ENCODE measurements at places on chromosomes 1 and 21.

DNA sequence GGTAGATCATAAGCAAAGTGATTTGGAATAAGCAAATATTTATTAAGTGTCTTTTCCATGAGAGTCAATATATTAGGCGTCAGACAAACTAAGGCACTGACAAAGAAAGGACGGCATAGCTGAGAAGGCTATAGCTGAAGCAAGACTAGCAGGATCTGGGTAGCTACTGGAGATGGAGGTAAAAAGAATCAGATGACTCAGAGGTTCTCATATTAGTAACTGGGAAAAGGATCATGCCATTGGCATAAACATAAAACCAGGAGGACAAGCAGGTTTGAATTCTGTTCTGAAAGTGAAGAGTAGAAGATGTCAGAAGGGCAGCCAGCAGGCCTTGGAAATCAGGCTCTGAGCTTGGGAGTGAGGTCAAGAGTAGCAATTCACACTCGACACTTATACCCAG lies 531.9 kb downstream of the PTPRC start:
- DNase-seq = no peak

DNA sequence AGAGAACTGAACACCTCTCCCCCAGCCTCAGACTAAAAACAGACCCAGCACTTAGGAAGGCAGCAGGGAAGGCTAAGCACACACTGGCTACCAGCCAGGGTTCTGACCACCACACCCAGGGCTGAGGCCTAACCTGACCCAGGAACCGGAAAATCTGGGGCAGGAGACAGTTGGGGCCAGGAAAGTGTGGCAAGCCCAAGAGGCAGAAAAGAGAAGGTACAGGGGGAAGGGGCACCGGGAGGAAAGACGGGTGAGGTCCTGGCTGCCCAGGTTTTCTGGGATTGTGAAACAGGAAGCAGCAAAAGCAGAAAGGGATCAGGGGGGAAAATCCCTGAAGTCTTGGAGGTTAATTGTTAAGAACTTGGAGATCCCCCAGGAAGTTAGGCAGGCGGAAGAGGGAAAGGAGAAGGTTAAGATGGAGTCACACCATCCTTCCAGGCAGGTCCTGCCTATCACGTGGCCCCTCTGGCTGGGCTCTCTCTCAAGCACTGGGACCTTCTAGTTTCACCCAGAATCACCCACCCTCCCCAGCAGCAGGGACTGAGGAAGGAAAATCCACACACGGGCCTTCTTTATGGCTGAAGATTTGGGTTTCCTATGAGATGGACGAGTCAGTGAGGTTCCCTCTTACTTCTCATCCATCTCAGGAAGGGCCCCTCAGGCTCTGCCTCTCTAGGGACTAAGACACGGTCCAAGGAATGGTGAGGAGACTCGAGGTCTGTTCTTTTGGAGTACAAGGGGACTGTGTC lies 2.6 kb downstream of the HDGF start:
- DNase-seq = peak; percentile 78

DNA sequence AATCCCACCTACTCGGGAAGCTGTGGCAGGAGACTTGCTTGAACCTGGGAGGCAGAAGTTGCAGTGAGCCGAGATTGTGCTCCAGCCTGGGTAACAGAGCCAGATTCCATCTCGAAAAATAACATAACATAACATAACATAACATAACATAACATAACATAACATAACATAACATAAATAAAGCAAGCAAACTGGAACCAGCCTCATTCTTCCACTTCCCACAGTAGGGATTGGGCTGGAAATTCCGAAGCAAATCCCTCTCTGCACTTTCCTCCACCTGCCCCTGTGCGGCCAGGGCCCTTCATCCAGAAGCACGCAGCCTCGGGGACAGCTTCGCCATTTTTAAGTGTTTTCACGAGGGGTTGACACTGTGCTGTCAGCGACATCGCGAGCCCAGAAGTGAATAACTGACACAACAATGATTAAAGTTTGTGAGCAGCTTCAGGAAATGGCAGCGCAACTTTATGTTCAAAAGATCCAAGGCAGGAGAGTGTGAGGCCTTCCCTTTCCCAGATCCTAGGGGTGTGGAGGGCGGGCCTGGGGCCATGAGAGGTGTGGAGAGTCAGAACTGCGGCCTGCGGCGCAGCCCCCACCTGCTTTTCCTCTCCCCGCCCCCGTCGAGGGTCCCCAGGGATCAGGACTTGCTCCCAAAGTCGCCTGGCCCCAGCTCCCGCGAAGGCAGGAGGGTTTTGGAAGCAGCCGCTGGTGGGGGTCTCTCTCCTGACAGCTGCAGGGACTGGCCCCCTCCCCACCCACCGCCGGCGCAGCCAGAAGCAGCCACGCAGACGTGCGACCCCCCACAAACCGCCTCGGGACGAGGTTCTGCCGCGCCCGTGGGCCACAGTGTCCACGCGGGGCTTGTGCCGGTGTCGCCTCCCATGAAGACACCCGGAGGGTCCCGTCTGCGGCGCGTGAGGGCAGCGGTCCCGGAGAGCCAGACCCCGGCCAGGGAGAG lies 651 bp upstream of the GABRD start:
- DNase-seq = no peak

- peak; percentile 87 for DNase-seq
Measured at GRCh38 chr1:155166471-155167165, 6.5 kb downstream of the KRTCAP2 start.

- peak; percentile 46 for DNase-seq
Measured at GRCh38 chr1:207025146-207025880, 7.2 kb downstream of the C1orf116 start.

GRCh38 chr1:63984930-63985290 lies 211.1 kb downstream of the ROR1 start:
- no peak for DNase-seq

GRCh38 chr1:192445839-192446489 lies 129.2 kb downstream of the RGS21 start:
- no peak for DNase-seq

DNA sequence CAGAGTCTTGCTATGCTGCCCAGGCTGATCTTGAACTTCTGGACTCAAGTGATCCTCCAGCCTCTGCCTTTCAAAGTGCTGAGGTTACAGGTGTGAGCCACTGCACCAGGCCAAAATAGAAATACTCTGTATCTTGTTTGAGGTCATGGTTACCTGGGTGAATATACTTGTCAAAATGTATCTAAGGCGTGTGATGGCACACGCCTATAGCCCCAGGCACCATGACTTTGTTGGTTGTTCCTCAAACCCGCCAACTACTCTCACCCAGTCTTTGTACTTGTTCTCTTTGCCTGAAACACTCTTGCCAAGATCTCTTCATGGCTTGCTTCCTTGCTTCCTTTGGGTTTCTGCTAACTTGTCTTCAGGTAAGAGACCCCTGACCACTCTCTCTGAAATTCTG lies 38.0 kb upstream of the RGS5 start:
- no peak for DNase-seq

GRCh38 chr1:85624361-85624760 lies 43.8 kb downstream of the CCN1 start:
- no peak for DNase-seq

GRCh38 chr1:26739329-26739914 lies 43.6 kb downstream of the ARID1A start:
- no peak for DNase-seq

- DNase-seq = peak; percentile 87
Measured at GRCh38 chr1:47333578-47333921, at the start of gene CMPK1. TSS of gene CMPK1 (plus strand) at chr1:47333790. CDS start at chr1:47333946, 156 bp downstream.

DNA sequence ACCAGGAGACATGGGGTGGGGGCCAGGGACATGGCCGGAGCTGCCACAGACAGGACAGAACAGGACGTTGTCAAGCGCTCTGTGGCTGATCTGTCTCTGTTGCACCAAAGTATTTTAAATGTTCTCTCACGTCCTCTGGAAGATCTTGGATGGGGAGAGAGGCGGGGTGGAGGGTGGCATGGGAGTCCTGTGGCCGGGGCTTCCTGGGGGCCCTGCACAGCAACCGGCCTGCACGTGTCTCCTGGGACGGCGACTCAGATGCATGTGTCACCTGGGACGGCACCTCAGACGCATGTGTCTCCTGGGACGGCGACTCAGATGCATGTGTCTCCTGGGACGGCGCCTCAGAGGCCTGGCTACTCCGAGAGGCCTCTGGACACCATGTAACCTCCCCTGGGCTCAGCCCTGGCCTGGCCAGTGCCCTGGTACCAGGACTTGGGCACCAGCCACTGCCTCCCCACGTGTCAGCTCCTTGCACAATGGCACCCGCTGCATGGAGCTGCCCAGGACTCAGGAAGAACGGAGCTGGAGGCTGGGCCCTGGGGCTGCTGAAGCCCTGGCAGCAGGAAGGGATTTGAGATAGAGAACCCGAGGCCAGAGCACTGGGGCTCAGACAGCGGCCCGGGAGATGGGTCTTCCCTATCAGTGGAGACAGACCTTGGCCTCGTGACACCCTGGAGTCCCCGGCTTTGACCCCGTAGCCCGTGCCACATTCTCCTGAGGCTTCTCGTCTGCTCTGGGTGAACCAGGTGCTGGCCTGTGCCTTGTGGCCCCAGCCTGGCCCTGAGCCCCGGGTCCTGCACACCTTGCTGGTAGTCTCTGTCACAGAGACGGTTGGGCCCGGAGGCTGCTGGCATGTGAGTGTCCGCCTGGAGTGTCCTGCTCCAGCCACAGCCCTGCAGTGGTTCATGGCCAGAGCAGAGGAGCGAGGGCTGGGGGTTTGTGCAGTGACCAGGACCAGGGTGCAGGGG lies 14.7 kb upstream of the SLC19A1 start:
- DNase-seq = no peak

DNA sequence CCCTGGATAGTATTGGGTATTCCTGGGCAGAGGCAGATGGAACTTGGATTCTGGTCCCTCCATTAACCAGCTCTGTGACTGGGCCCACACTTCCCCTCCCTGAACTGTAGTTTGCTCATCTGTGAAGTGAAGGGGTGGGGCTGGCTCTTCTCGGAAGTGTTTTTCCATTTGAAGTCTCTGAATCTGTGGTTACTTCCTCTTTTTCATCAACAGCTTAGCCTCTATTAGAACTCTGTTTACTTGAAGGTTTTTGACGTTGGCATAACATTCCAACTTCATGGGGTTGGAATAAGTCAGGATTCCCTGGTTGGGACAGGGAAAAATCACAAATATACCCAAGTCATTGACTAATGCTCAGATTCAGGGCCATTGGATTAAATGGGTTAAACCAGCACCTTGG lies 3.6 kb downstream of the KIAA0040 start:
- DNase-seq = peak; percentile 37

DNA sequence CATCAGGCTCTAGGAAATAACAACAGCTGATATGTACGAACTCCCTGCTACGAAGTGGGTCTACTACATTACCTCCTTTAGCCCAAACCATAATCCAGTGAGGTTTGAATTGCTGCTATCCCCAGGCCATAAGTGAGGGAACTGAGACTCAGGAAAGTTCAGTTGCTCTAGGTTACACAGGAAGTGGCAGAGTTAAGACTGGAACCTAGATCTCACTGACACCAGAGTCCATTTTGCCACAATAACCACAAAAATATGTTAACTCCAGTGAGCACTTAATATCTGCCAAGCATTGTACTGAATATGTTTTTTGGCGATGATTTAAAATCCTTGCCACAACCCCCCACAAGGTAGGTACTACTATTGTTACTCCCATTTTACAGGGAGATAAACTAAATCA lies 8.9 kb upstream of the TADA1 start:
- no peak for DNase-seq

DNA sequence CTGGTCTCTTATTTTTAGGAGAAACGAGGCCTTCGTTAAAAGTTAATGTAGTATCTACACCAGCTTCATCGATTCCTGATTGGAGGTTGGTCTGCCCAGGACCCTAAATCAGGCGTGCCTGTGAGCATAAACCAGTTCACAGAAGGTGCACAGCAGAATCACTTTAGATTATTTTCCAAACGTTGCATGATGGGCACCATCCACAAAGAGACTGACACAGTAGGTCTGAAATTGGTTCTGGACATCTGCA lies 256 bp upstream of the TARBP1 start:
- no peak for DNase-seq

GRCh38 chr1:71908871-71909390 lies 373.4 kb downstream of the NEGR1 start:
- DNase-seq = no peak

Measured in heart left ventricle (tissue), 16 donors.